ENCODE measurements at places on chromosomes 12 and 14.

- DNase-seq: no peak
Observed at GRCh38 chr14:33792009-33792719, 158.7 kb downstream of the EGLN3 start.

- DNase-seq: no peak
Observed at GRCh38 chr12:112852127-112852526, 54.6 kb upstream of the OAS1 start.

GRCh38 chr12:51218607-51219161 is 822 bp upstream of the POU6F1 start:
- DNase-seq: no peak

DNA sequence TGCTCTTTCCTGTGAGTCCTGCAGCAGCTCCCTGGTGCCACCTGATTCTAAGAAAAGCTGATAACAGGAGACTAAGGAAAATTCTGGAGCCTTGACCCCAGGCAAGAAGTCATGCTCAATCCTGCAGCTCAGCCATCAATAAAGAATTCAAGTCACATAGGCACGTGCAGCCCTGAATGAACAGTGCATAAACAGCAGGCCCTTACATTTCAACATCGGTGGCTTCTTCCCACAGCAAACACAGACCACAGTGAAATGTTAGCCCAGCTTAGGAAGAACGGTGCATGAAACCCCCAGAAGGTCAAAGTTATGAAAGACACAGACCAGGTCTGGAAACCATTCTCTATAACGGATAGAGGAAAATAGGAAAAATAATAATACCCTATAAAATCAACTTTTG is 10.5 kb downstream of the CINP start:
- no peak for DNase-seq

- peak; percentile 25 for DNase-seq
Observed at GRCh38 chr12:2057041-2057794, 4.4 kb downstream of the CACNA1C start.

DNA sequence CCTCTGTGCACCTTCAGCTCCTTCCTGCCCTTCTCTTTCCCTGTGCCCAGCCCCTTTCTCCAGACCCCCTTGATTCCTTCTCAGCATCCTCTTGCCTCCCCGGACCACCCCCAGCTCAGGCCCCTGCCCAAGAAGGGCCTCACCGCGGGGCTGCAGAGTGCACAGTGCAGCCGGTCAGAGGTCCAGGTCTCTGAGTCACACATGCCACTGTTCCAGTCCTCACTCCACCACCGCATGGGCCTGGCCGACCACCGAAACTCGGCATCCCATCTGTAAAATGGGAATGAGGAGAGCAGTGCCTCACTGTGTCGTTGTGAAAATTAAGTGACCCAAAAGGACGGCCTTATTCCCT is 13.3 kb downstream of the BDKRB1 start:
- no peak for DNase-seq

DNA sequence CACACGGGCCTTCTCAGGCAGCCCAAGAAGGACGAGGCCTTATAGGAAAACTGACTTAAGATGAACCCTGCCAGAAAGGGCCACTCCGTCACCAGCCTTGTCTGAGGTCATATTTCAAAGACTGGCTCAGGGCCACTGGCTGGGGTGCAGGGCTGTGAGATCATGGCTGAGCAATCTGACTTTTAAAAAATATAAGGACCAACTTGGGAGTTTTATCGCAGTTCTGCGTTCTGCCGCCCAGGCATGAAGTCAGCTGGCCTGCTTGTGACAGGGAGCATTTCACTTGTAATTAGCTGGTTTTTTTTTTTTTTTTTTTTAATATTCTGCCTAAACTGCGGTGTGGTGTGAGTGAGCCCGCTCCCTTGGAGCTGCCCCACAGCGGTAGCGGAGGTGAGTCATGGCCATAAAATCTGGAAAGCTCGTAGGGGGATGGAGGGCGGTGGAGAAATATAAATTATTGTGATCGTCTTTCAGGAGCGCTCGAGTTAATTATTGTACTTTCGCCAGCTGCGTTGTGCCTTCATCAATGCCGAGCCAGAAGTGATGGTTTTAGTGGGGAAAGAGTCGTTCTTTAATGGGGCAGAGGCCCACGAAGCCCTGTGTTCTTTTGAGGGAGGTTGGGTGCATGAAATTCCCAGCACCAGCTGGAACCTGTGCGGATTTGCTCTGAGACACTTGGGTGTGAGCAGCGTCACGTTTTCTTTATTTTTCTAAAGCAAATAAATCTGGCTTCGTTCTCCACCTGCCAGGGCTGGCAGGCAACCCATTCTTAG is 231.9 kb downstream of the C12orf75 start:
- DNase-seq: no peak

GRCh38 chr12:15131431-15131830 is 89.8 kb downstream of the RERG start:
- no peak for DNase-seq

- no peak for DNase-seq
Observed at GRCh38 chr14:72863216-72864006, 30.5 kb downstream of the DPF3 start.

DNA sequence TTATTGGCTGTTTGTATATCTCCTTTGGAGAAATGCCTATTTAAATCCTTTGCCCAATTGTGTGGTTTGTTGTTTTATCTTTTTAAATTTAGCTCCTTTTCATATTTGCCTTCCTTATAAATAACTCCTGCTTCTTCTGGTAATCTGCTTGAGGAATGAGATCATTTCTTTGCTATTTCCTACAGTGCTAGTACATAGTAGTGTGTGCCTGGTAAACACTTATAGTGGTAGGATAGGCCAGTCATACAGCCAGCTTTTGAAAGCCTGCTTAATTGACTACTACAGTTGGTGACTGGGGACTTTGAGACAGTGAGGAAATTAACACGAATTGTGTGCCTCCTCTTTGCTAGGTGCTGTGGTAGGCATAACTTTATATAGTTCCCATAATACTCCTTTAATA is 68.7 kb downstream of the BORCS5 start:
- no peak for DNase-seq

GRCh38 chr12:102680304-102680703 is 199.9 kb upstream of the IGF1 start:
- no peak for DNase-seq

DNA sequence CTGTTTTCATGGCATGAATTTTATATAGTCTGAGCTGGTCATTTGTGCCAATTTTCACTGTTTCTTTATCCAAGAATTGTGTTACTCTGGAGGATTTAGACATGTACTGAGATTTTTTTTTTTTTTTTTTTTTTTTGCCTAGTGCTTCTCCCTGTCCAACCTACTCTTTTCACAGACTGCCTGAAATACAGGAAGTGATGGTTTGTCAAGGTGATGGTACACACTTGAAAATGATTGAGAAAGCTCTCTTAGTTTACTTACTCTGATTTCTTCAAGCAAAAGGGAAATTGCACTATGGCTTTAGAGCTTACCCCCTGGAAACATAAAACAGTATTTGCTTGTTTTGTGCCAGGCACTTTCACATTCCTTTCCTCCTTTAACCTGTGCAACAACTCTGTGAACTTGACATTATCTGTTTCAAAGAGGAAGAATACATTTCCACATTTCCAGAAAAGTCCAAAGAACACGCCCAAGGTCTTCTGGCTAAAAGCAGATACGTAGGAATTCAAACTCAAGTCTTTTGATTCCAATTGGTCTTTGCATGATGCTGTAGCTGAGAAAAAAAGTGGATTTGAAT is 181.1 kb downstream of the SLC15A5 start:
- DNase-seq: no peak

GRCh38 chr12:32776258-32776657 is 20.6 kb upstream of the YARS2 start:
- DNase-seq: no peak

GRCh38 chr14:37131205-37131604 is 41.2 kb downstream of the SLC25A21 start:
- no peak for DNase-seq

- no peak for DNase-seq
Observed at GRCh38 chr12:96091833-96092232, 56.4 kb upstream of the LTA4H start.

All from effector CD8-positive, alpha-beta T cell (primary cell).